Osteoblast (primary cell): ENCODE measurements at places on chromosomes 4 and X.
A peak's percentile ranks its signal among the peaks of the same experiment; 100 is the strongest.

DNA sequence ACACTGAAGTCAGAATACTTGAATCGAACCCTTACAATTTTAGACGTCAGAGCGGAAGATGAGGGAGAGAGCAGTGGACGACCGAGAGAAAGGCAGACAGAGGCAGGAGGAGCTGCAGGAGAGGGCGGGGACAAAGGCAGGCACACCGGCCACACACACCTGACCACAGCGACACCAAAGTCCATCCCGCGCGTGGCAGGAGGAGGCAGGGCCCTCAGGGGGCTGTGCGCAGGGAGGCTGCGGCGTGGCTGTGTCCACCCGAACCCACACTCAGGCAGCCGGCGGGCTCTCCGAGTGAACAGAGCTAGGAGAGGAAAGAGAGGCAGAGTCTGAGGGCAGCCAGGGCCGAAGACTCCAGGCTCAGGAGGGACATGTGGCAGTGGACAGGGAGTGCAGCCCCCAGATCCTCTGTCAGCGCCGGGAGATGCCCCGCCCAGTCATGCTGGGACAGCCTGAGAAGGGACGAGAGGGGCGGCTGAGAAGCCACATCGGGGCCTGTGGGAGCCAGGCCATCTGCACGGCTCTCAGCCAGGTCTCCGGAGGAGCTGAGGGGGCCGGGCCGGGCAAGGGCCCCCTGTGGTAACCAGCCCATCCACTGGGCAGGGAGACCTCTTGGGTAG lies 20.1 kb downstream of the GAK start:
- DNase-seq: peak; percentile 65

- no peak for DNase-seq
Observed at GRCh38 chr4:83062739-83063138, 27.8 kb downstream of the COPS4 start.

GRCh38 chrX:18702362-18703195 lies 4.9 kb upstream of the PPEF1 start:
- peak; percentile 49 for DNase-seq

GRCh38 chr4:83028976-83029375 lies 6.0 kb upstream of the COPS4 start:
- DNase-seq: peak; percentile 62

GRCh38 chr4:10893395-10893794 lies 208.8 kb upstream of the CLNK start:
- no peak for DNase-seq

GRCh38 chr4:25144870-25145481 lies 15.3 kb downstream of the SEPSECS start:
- no peak for DNase-seq

GRCh38 chrX:47621851-47622250 lies 2.2 kb upstream of the SYN1 start:
- no peak for DNase-seq

GRCh38 chr4:28278676-28279075 lies 1418.0 kb downstream of the STIM2 start:
- no peak for DNase-seq

DNA sequence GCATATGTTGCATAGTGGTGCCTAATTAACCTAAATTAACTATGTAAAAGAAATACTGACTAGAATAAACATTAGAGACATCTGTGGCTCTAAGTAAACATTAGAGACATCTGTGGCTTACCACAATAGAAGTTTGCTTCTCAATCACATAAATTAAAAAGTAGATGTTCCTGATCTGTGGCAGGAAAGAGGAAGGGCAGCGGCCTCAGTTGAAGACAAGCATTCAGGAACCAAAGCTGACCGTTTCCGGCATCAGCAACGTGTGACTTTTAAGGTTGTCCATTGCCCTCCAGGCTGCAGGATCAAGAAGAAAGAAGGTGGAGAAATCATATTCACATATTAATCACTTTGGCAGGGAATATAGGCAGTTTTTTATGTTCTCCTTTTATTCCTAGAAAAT lies 336.3 kb upstream of the TRAM1L1 start:
- DNase-seq: no peak

- no peak for DNase-seq
Observed at GRCh38 chr4:157616741-157617472, 396.4 kb downstream of the GRIA2 start.

- peak; percentile 91 for DNase-seq
Observed at GRCh38 chrX:68732906-68733493, 85.5 kb downstream of the STARD8 start.

- no peak for DNase-seq
Observed at GRCh38 chr4:10722957-10723356, 38.4 kb upstream of the CLNK start.

- DNase-seq: no peak
Observed at GRCh38 chr4:74189331-74190043, 31.6 kb downstream of the MTHFD2L start.

DNA sequence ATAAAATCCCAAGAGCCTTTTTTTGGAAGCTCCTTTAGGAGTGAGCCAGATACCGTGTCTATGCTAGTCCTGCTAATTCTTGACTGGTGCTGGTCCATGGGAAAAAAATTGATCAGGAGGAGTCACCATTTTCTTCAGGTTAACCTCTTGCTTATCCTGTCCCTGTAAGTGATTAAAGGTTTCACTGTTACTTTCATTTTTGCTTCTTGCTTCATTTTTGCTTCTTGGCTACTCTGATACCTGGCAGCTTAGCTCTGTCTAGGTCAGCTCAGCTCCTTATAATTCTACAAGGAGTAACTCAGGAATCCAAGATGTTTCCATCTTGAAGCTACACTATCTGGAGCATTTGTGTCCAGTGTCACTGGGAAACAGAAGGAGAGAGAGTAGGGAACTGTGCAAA lies 45.7 kb downstream of the AFM start:
- DNase-seq: no peak

DNA sequence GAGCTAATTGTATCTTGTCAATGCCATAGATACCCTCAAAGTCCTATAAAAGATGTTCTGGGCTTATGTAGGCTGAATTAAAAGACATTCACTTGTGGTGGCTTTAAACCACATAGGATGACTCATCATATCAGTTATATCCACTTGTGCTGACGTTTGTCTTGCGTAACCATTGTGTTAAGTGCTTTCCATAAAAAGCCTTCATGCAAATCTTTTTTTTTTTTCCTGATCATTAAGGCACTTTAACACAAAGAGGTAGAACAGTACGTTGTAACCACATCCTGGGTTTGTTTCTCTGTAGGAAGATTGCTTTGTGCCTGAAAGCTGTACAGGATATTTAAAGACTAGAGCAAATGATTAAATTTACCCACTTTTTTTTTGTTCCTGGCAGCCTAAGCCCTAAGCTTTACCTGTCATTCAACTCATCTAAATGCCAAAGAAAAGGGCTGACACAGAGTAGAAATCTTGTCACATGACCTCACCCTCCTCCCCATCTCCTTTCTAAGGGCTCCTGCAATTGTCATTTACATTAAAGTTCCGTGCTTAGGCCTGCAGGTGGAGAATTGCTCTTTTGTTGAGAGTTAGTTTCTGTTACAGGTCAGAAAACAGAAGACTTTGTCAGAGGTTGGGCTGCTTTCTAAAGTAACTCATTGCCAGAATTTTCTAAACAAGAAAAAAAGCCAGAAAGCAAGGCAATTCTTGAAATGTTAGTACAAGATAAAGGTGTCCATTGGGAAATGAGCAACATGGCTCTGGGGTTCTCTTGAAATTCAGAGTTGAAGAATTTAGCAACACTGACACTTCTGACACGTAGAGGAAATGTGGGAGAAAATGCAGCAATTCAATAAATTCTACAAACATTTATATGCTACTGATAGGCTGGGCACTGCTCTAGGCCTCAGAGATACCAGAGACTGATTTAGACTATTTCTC lies 555.6 kb downstream of the PPARGC1A start:
- no peak for DNase-seq

- no peak for DNase-seq
Observed at GRCh38 chr4:94525993-94526728, 74.4 kb downstream of the PDLIM5 start.

DNA sequence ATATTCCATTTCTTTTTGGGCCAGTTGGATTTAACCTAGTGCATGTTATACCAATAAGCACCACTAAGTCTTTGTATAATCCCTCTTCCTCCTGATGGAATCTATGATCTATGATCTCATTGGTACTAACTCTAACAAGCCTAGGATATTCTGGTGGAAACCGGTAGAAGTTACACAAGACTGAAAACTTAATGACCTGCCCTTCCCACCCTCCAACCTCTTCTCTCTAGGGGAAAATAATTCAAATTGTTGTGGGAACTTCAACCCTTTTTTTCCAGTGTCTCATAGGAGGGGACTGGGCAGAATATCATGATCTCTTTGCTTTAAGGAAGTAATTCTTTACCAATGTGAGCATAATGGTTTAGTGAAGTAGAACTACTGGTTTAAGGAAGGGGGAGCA lies 289.5 kb upstream of the BOD1L1 start:
- DNase-seq: peak; percentile 56

- DNase-seq: peak; percentile 41
Observed at GRCh38 chr4:25911356-25911755, 2.7 kb upstream of the SMIM20 start.

DNA sequence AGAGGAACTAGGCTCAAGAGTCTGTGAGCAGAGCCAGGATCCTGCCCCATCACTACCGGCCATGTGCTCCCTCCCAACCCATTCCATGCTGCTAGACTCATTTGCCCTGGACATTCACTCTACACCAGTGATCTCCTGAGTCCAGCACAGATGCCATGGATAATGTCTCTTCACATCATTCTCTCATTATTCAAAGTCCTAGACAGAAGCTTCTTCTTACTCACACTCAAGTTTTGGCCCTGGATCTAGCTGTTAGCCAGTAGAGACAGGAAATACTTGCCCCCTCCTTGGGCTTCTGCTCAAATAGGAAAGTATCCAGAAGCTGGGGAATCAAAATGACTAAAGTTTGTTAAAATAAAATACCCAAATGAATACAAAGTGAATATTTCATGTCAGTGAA lies 266.8 kb upstream of the LDB2 start:
- DNase-seq: peak; percentile 15

DNA sequence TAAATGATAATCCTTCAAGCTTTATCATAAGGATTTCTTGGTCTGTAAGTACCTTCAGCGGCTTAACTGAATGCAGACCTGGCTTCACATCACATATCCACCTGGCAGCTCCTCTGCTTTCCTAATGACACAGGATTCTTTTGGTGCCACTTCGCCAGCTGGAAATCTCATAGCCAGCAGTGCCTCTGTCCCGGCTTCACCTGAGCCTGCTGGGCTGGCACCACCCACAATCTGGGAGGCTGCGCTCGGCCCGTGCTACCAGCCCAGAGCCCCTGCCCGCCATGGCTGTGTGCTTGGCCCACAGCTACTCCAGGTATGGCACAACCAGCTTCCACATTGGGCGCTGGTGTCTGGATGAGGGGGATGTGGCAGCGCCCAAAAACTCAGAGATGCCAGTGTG lies 37.4 kb downstream of the SPRY1 start:
- DNase-seq: no peak

GRCh38 chrX:39705290-39705689 lies 392.5 kb downstream of the BCOR start:
- peak; percentile 71 for DNase-seq

DNA sequence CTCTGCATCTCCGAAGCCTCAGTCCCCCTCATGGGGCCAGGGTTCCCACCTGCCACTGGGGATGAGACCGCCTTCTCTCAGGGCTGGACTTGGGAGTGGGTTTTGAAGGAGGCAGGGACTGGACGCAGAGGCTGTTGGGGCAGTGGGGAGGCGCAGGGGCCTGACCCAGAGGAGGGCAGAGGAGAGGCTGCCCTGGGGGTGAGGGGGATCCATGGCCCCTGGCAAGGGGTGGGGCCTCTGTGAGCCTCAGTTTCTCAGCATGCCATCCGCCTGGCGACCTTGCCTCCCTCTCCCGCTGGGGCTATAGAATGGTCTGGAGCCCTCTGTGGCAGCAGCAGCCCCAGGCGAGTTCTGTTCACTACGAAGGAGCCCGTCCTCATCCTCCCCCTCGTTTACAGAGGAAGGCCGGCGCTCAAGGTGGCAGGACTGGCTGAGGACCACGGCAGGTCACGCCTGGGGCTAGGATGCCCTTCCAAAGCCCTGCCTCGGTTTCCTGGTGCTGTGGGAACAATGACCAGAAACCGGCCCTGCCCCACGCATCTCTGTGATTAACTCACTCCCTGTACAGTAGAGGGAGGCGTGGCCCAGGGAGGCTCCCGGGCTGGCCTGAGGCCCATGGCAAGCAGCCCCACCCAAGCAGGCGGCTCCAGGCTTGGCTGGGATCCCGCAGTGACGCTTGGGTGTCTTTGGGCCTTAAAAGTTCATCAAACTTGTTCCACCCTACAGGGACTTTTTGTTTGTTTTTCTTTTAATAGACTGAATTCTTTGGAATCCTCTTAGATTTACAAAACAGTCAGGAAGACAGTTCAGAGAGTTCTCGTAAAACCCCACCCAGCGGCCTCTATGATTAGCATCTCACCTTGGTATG lies 16.0 kb upstream of the SH3TC1 start:
- DNase-seq: peak; percentile 97

GRCh38 chrX:102959471-102959870 lies 22.4 kb downstream of the RAB40AL start:
- peak; percentile 60 for DNase-seq

- no peak for DNase-seq
Observed at GRCh38 chr4:121554382-121554781, 142.4 kb downstream of the ANXA5 start.

GRCh38 chr4:24924309-24924781 lies 11.5 kb upstream of the CCDC149 start:
- peak; percentile 90 for DNase-seq

GRCh38 chr4:183441276-183441675 lies 3.2 kb upstream of the CDKN2AIP start:
- DNase-seq: no peak

GRCh38 chr4:122758033-122758432 lies 25.5 kb downstream of the BBS12 start:
- DNase-seq: peak; percentile 31

- no peak for DNase-seq
Observed at GRCh38 chr4:160523231-160523630, 1420.4 kb downstream of the RAPGEF2 start.

GRCh38 chr4:26874110-26874509 lies 13.5 kb downstream of the STIM2 start:
- no peak for DNase-seq
